Karpas-422 (cell line): ENCODE measurements at places on chromosomes 5 and 9.

DNA sequence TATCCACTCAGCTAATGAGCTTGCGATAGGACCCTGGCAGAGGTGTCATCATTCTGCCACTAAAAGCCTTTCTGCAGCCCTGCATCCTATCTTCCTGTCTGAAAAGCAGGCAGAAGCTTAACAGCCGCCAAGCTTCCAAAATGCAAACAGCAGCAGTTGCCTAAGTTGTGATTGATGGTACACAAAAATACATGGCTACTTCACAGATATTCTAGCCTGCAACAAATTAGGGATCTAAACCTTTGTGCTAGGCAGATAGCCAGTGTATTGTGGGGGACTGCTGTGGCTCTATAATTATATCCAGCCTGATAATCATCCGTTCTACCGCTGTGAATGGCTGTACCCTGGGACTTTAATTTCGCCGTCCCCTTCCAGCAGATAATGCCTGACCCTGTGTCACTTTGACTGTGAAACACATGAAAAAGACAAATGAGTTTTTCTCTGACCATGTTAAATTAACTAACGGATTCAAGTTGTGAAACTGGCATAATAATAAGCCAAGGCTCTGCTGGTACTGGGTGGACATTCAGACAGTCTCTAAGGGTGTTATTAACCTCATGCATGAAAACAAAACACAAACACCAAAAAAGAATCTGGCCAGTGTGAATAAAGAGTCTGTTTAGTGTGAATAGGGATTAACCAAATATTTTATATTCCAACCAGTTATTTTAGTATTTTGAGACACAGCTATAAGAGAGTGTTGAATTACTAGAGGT is 45.9 kb downstream of the SEMA6A start:
- no peak for DNase-seq

GRCh38 chr5:135100431-135100830 is 66.4 kb upstream of the PITX1 start:
- DNase-seq, result no peak

DNA sequence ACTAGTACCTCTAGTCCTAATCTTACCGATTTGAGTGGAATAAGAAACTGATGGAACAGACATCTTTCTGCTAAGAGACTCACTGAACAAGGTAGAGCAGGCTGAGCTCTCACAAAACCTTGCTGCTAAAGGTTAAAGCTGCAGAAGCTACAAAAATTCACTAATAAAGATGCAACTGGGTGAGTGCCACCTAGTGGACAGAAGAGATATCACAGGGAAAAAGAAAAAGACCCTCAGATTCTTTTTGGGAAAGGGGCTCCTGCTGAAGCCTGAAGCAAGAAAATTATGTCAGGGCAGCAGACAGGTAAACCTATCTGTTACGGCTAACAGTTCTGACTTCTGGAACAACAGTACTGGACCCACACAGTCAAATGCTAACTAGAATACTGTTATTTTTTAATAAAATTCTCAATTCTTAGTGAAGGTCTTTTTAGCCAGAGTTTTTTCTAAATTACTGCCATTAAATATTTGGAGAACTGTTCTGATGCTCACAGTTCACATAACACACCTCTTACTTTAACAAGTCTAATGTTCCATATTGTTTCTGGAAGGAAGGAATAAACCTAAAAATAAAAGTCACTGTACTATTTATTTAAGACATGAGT is 51.2 kb downstream of the DIAPH1 start:
- DNase-seq, result peak; percentile 61

GRCh38 chr5:133285583-133286021 is 233.8 kb downstream of the HSPA4 start:
- no peak for DNase-seq
